ENCODE measurements at places on chromosomes 7 and 10. TPM values are rescaled to one million over a fixed set of nuclear protein-coding genes. Genes with fewer than 3 reads are reported as not detected.

SDHAF3 gene
- 36.4 TPM for total RNA-seq

UBE2D1 gene
- total RNA-seq, result 19.6 TPM

IL6 gene
- total RNA-seq, result 0.66 TPM

GPR141 gene
- total RNA-seq, result not detected

CUZD1 gene
- total RNA-seq, result 1.0 TPM

LEP gene
- not detected for total RNA-seq

CLRN3 gene
- total RNA-seq, result 0.07 TPM

Data from A549 treated with dexamethasone at 1 μM for 4 hours (cell line).